ENCODE measurements at places on chromosomes 13 and 19.

DNA sequence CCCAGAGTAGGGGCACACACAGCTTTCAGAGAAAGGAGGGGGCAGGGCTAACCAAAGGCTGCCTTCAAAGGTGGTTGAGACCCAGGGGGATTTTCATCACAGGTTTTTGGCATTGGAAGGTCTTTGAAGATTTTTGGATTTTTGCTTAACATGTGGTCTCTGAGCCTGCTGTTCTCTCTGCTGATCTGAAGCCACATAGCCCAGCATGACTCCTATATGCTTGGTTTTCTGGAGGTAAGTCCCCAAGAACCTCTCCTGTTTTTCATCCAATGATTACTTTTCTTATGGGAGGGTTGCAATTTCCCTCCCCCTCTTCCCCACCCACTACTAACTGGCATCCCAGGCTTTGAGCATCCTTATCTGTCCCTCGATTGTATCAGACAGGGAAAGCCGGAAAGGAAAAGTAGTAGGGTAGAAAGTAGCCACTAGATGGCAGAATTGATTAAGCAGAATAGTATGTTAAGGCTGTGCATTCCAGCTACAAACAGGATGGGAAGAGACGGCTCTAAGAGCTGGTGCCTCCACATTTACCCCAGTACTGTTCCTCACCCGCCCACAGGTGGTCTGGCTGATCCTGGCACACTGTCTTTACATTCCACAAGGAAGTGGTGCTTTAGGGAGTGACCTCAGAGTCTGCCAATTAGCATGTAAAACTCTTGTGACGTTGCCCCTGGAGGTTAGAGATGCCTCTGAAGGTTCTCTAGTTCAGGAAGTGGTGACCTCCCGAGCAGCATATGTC, 218.9 kb upstream of the EDNRB start:
- no peak for DNase-seq

DNA sequence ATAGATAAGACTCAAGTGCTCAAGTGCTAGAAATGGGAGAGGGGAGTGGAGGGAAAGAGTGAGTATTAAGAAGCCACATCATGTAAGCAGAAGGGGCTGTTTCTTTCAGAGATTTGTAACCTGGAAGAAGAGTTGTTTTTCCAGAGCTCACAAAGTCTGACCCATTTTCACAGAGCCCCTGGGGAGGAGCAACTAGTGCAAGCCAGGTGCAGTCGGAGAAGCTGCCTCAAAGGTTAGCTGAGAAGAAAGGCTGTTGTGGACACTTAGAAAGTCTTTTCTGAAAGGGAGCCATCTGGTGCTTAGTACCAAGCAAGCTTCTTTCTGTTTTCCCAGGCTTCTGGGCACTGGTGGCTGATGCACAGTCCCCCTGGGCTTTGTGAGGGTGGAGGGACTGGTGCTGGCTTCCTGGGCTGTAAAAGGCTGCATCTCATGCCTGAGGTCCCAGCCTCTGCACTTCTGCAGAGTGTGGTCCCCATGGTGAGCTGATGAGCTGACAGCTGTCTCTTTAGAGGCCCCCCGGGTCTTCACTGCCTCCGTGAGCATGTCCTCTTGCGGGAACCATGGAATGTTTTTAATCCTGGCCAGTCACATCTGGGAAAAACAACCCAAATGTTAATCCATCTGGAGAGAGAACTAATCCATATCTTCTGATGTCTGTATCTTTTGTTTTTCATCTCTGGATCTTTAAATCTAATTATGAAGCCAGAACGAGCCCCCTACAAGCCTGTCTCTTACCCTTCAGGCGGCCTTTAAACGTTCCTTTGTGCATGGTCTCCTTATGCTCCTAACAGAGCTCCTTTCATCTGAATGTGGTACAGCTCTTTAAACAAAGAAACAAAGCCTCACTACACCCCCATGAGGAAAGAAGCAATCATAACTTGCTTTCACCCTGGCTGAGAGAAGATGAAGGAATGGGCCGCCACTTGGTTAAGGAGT, 40.2 kb downstream of the OLFM4 start:
- DNase-seq = no peak

DNA sequence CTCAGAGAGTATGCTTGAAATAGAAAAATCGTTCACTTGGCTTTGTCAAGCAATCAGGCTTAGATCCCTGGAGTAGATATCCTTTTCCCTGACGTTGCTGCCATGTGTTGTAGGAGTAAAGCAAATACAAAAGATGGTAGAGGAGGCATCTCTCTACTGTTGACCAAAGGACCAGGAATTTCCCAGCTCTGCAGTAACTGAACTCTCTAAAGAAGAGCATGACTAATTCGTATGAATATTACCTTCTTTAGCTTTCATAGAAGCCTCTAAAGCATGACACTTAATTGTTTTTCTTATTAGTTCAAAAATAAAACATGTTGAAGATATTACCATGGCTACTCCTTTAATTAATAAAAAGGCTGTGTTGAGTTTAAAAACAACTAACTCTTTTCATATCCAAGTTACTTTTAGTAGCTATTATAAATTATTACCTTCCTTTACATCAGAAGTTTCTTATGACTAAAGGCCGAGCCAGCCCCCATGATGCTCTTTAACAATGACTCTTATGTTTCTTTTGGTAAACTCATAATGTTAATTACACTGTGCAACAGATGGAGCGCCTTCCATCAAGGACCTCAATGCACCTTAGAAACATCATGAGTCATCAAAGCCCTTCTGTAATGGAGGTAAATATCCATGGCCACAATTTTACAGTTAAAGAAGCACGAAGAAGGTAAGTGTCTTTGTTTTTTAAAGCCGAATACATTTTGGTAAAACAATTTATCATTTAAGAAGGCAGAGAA, 352.4 kb downstream of the KLF5 start:
- DNase-seq = no peak

DNA sequence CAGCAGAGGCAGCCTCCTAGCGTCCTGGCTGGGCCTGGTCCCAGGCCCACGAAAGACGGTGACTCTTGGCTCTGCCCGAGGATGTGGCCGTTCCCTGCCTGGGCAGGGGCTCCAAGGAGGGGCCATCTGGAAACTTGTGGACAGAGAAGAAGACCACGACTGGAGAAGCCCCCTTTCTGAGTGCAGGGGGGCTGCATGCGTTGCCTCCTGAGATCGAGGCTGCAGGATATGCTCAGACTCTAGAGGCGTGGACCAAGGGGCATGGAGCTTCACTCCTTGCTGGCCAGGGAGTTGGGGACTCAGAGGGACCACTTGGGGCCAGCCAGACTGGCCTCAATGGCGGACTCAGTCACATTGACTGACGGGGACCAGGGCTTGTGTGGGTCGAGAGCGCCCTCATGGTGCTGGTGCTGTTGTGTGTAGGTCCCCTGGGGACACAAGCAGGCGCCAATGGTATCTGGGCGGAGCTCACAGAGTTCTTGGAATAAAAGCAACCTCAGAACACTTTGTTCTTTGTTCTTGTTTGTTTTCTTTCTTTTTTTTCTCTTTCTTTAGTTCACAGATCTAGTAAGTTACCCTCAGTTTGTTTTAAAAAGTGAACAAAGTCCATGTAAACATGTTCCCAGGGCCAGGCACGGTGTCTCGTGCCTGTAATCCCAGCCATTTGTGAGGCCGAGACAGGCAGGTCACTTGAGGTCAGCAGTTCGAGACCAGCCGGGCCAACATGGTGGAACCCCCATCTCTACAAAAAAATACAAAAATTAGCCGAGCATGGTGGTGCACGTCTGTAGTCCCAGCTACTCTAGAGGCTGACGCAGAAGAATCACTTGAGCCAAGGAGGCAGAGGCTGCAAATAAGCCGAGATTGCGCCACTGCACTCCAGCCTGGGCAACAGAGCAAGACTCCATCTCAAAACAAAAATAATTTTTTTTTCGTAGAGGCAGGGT, 10.2 kb downstream of the ANGPTL4 start:
- no peak for DNase-seq

DNA sequence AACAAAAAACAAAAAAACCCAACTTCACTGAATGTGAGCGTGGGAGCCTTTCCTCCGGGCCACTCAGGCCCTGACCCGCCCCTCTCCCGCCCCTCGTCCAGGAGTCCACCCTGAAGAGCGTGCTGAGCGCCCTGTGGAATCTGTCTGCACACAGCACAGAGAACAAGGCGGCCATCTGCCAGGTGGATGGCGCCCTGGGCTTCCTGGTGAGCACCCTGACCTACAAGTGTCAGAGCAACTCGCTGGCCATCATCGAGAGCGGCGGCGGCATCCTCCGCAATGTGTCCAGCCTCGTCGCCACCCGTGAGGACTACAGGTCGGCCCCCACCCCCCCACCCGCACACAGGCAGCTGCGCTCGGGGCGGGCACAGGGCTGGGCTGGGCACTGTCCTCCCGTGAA, 11.9 kb downstream of the APC2 start:
- DNase-seq = no peak

GRCh38 chr13:37960427-37960826, 90.9 kb upstream of the TRPC4 start:
- no peak for DNase-seq

DNA sequence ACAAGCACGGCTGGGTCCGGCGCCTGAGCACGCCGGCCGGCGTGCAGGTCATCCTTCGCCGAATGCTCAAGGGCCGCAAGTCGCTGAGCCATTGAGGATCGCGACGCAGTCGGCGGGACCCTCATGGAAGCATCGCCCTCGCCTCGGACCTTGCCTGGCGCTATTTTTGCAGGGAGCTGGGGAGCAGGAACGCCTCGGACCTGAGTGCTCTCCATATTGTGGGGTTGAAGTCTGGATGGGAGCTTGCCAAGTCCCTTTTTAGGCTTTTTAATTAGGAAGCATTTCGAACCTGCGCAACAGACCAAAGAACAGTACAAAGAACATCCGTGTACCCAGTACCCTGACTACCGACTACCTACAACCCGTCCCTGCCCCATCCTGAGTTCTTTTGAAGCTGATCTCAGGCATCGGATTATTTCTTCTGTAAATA, 628 bp downstream of the MRPL34 start:
- DNase-seq = no peak

DNA sequence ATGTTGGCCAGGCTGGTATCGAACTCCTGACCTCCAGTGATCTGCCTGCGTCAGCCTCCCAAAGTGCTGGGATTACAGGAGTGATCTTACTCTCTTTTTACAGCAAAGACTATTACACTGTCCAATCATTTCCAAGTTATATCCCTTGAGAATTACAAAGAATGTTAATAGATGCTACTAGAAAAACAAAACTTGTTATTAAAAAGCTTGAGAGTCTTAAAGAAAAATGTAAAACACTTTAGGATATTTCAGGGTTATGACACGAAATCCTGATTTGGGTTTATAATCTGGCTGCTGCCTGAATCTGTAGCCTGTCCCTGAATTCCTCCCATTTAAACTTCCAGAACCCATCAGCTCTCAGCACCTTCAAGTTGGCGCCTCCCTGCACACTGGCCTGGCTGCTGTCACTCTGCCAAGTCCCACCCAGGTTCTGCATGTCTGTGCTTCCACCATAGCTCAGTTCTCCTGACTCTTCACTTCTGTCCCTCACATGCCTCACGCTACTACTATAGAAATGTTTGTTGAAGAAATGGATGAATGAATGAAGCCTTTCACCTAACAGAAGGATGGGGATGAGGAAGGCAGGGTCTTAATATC, 55.8 kb upstream of the RFXAP start:
- no peak for DNase-seq

DNA sequence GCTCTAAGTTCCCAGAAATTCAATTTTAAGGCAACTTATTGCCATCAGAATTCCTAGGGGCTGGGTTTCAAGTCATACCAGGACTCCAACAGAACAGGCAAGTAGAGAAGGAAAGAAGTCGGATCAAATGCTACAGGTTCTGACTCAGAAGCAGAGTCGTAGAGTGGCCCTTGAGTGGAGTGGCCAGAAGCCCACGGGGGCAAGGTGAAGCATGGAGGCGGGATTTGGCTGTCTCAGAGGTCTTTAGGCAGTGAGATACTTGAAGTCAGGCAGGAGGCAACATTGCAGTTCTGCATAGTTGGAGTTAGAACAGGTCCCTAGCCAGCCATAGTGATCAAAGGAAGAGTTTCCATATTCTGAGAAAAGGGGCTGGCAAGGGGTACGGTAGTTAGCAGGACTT, 111.6 kb downstream of the NHLRC3 start:
- DNase-seq = no peak

DNA sequence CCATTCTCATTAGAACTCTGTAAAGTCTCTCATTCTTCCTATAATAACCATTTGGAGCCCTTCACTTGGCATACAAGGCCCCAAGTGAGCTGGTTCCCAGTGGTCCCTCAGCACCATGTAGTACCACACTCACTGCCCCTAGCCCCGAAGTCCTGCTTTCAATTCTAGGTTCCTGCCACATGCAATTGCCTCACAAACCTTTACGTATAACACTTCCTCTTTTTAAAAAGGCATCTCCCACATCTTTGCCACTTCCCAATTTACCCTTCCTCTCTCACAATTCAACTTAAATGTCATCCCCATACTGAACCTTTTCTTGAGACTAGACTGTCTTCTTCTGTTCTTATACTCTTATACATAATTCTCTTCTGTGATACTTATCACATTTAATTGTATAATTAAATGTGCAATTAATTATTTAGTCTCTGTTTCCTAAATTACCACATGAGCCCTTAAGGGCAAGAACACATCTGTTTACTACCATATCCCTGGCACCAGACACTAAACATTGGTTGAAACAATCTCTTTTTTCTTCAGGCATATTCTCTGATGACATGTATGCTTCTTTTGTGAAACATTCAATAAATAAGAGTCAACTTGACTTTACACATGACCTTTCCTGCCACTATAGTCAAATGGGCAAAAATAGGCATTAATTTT, 304.0 kb downstream of the SPRY2 start:
- DNase-seq = no peak

GRCh38 chr19:45591004-45591637, 6.5 kb upstream of the OPA3 start:
- DNase-seq = no peak

GRCh38 chr19:6501740-6502648, at the start of gene TUBB4A:
TUBB4A (minus strand) TSS chr19:6502309; CDS start chr19:6502212, 97 bp downstream.
- DNase-seq = peak; percentile 28

DNA sequence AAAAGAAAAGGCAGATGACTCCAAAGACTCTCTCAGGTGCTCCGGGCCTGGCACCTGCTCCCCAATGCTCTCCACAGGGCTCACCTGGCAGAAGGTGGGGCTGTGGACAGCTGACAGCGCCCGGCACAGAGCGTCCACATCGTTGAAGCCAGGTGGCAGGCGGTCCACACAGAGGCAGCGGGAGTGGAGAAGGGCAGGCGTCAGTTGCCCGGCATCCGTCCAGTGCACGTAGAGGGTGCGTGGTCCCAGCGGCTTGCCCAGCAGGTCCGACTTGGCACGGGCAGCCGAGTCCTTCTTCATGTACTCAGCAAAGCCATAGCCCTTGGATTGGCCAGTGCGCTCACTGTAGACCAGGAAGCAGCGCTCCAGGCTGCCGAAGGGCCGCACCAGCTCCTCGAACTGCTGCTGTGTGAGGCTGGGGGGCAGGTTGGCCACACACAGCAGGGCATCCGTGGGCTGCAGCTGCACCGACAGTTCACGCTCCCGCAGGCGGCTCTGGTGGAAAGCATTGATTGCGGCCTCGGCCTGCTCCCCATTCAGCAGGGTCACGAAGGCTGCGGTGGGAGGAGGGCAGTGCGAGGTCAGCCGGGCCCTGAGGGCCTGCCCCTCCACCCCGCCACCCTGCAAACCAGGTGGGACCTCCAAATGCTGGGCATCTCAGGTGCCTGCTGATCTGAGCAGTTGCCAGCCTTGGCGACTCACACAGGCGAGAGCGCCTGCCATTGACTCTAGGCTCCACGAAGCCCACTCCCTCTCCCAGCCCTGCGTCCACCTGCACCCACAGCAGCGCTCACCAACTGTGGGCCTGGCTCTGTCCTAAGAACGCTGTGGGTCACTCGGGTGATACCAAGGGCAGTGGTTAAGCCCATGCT, 4.5 kb downstream of the RAVER1 start:
- DNase-seq = no peak

- no peak for DNase-seq
Measured at GRCh38 chr19:56884441-56884840, 43.9 kb upstream of the PEG3 start.
